NCI-H446 treated with DMSO at 0.1 percent for 48 hours (cell line): ENCODE measurements at places on chromosomes 3 and 15.

GRCh38 chr3:191473661-191474198 lies 12.8 kb downstream of the PYDC2 start:
- no peak for DNase-seq

DNA sequence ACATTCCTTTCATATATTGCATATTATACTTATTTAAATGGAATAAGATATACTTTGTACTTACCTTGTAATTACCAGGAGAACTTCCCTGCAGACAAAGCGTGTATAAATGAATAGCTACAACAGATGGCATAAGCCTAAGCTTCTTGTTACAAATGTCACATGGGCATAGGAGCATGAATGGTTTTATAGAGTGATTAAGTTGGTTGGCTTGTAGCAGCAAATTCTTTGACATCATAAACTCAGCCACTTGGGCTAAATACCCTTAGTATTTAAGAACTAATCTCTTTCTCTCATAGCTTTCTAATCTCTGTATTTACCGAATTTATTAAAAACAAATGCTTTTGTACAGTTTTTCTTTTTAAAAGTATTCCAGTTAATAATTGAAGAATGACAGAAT lies at the start of gene UBAP1L:
Gene UBAP1L (minus strand): TSS at position 115 of the 400 bp plus-strand sequence. CDS start 8,985 bp downstream, outside the sequence.
- no peak for DNase-seq

- DNase-seq: no peak
These were observed 13.4 kb downstream of the B3GNT5 start for GRCh38 chr3:183266454-183266853.

- no peak for DNase-seq
These were observed 522.5 kb upstream of the AGTR1 start for GRCh38 chr3:148175214-148175613.

DNA sequence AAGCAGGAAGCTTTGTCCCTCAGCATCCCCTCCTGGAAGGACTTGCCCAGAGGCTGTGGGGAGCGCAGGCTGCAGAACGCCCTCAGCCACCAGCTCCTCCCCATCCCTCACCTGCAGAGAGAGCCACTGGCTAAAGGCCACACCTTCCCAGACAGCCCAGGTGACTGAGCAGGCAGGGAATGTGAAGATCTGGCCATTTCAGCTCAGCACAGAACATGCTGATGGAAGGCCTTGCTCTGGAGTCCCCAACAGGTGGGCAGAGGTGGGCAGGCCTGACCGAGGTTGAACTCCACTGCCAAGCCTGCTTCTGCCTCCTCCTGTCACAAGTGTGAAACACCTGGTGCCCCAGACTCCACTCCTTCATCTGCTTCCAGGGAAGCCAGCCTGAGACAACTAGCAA lies 50.7 kb upstream of the SEC61A1 start:
- DNase-seq: no peak

GRCh38 chr3:168659015-168659414 lies 563.3 kb upstream of the GOLIM4 start:
- DNase-seq: no peak

- no peak for DNase-seq
These were observed 68.0 kb upstream of the AP4E1 start for GRCh38 chr15:50840520-50840919.

DNA sequence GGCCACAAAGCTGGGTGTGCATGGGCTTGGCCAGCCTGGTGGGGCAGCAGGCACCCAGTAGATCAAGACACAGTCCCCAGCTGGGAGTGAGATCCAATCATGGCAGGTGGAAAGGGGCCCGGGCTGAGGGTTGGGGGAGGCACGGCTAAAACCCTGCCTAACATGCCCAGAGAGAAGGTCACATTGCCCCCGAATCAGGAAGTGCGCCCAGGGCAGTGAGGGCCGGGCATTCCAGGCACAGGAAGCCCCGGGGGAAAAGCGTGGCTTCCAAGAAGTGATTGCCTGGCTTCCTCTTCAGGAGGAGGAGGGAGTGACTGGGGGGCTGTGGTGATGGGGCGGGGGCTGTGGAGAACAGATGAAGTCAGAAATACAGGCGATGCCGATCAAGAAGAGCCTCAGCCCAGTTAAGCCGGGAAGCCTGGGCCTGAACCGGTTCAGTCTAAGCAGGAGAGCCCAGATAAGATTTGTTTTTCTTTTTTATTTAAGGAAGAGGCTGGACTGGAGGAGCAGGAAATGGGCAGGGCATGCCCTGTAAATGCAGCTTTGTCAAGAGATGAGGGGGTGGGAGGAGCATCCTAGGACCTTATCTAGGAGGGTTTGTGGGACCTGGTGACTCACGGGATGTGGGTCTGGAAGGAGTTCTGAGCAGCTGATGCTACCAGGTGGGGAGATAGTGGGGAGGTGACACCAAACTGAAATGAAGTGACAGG lies 83.9 kb downstream of the CHSY1 start:
- no peak for DNase-seq
